Stimulated activated CD8-positive, alpha-beta memory T cell treated with anti-CD3 and anti-CD28 coated beads, Interleukin-4, amount 100 ng/mL, for 1 hour (primary cell): ENCODE measurements at places on chromosomes 5 and 9.

DNA sequence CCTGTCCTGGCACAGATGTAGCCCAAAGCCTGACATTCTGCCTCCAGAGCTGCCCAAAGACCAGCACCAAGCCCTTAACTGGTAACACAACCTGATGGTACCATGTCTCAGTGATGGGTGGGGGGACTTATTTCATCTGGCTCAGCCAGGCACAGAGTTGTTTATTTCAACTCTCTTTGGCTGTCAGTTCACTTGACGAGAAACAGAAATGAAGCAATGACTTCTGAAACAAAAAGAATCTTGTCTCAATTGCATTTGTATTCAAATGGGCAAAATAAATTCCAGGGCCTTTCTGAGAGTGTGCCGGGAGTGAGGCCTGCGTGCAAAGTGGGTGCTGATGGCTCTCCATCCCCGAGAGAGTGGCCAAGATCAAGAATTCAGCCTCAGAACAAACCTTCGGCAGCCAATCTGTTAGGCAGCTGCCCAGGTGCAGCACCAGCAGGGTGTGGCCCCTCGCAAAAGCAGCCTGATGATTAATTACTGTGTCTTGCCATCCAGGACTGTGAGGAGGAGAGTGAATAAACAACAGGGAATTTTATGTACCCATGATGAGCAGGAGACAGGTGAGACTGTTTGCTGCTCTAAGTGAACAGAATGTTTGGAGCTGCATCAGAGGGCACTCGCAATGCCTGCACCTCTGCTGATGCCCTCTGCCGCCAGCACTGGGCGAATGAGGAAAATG is 238.0 kb downstream of the HSPA4 start:
- DNase-seq = no peak

GRCh38 chr5:138942861-138943260 is 67.7 kb upstream of the LRRTM2 start:
- no peak for DNase-seq

DNA sequence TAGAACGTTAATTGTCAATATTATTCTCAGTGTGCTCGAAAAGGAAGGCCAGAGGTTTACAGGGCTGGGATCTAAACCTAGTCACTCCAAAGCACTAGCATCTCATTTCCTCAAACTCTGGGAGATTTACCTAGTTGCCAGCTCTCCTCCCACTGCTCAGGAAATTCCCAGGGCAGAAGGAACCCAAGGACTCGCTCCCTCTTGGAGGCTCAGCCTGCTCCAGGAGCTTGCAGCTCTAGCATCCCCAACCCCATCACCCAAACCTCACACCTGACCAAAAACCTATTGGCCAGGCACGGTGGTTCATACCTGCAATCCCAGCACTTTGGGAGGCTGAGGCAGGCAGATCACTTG is 26.0 kb downstream of the SERINC5 start:
- no peak for DNase-seq

DNA sequence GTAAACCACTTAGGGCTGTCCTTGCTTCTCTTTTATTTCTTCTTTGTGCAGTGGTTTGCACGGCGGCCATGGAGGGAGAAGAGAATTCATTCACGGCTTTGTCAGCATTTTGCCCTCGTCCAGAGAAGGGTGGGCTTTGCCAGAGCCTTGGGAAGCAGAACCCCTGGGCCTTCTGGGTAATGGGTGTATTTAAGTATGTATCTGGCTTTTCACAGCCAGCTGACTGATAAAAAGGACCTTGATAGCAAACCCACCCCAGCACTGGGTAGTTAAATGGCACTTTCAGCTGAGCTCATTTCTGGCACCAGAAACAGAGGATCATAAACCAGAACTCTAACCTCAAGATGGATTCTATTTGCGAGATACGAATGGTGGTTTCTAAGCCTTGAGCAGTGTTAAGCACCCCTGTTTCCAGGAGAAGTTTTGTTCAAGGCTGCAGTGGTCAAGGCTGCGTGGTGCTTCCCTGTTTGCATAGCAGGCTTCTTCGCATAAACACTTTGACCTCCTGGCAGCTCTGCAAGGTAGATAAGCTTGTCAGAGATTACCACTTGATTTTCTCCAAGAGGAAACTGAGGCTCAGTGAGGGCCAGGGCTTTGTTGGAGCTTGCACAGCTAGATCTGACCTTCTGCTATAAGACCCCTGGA is 441.6 kb upstream of the KLF4 start:
- DNase-seq = no peak

DNA sequence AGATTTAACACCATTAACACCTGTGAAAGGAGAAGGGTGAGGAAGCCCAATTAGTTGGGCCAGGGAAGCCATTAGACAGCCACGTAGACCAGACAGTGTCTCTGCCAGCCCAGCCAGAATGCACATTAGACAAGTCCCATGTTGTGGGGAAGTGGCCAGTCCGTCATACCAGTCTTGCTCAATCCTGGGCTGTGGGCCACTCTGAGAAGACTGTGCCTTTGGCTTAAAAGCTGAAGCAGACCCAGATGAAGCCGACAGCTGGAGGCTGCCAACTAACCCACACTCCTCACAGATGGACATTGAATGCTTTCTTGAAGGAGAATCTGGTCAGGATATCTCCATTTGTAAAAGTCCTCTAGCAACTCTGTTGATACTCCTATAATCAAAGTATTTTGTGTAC is 128.5 kb downstream of the CHSY3 start:
- no peak for DNase-seq

- DNase-seq = no peak
These were observed 601.8 kb downstream of the CCDC171 start for GRCh38 chr9:16154521-16155078.

- DNase-seq = no peak
These were observed 113.4 kb upstream of the ASTN2 start for GRCh38 chr9:117528225-117528624.

DNA sequence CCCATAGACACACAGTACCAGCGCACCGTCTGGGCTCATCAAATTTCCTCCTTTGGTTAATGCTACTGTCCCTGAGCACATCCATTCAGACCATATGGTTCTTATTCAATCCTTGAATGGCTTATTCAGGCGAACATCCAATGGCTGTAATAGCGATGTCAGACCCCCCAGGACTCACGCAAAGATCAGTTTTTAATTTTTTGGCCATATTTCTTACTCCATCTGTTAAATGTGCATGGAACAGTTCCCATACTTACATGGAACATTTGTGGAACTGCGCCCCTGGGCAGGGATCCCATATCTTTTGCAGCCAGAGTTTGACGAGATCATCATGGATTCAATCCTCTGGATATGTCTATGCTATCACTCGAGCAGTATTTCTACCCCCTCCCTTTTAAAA is 213.2 kb downstream of the ADAMTS6 start:
- DNase-seq = no peak

DNA sequence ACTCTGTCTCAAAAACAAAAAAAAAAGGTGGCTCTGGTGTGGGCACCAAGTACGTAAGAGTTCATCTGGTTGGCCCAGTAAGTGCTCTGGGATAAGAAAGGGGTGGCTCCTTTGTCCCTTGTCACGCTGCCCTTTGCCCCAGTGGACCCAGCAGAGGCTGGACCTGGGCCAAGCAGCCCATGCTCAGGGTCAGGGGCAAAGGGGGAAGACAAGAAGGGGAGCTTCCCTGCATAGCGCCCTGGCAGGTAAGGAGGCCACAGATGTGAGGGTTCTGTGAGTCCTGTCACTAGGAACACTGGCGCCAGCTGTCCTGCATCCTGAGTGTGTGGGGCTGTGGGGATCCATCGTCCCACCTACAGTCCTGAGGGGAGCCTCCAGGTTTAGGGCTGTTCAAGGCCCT is 65.3 kb downstream of the GADD45G start:
- no peak for DNase-seq

DNA sequence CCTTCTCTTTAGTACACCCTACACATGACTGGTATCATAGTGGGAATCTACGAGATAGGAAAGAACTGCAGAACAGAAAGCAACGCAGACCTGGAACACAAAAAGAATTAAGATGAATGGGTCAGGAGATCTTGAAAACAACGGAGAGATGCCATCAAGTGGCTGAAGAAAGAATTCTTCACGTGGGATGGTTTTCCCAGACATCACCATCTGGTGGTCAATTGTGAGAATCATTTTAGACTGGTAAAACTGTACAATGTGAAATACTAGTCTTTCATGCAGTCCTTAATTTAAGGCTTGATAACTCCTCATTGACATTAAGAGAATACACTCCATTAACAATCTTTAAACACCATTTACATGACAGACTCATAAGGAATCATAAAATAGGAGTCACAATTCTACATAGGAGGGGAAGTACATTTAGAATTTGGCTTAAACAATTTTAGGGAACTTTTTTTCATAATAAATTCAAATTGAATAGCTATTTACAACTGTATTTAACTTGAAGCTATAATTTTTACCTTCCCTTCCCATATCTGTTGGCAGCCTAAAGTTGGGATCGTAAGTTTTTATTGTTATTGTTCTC is 128.4 kb upstream of the TRPM3 start:
- no peak for DNase-seq

DNA sequence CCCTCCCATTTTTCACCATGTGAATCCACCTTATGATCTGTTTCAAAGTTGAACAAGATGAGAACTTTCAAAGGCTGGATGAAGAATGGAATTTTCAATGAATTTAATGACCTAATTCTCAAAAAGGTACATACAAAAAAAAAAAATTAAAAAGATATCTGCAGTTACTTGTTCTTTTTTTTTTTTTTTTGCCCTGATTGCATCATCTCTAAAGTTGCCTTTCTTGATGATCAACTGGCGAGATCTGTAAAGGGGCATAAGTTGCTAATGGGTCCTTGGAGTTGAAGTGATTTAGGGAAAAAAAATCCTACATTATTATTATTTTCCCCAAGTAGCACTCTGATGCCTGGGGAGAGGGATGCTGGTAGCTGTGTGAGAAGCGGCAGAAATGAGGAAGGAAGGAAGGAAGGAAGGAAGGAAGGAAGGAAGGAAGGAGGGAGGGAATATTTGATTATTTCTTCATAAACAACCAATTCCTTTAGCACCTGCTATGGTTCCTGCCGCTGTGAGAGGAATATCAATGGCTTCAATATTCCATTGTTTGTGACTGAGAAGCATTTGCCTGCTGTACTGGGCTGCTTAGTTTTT is 48.8 kb upstream of the CD180 start:
- no peak for DNase-seq

- no peak for DNase-seq
These were observed 5.3 kb upstream of the TRIM41 start for GRCh38 chr5:181217803-181218062.

DNA sequence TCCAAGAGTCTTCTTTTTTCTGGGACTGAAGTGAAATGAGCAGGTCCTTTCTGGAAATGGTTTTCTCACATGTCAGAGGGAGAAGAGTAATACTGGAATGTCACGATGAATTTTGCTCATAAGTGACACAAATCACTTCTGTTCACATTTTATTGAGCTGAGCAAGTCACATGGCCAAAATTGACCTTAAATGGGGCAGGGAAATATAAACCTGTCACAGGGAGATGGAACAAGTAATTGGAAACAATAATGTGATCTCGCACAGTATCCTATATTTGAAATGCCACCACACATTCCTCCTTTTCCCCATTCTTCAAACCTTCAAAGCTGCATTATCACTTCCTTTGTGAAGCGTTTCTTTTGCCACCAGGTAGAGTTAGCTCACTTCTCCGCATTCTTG is 25.2 kb upstream of the LIFR start:
- no peak for DNase-seq

GRCh38 chr5:54991416-54991815 is 6.0 kb upstream of the ESM1 start:
- no peak for DNase-seq

DNA sequence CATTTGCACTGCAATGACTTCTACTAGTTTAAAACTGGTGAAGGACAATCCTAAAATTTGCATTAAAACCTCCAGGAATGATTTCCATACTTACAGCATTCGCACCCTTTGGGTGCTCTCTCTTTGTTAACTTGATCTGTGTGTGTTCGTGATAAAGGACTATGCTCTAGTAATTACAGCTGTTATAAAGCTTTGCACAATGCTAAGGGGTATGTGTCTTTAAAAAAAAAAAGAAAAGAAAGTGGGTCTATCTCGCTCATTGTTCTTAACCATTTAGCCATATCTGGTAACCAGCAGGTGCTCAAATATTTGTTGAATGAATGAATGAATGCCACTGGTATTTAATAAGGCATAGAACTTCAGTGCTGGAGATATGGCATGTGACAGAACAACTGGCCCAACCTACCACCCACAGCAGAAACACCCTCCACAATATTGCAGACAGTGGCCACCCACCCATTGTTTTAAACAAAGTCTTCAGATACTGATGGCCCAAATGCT is 8.7 kb downstream of the TRIM36 start:
- no peak for DNase-seq

- DNase-seq = no peak
These were observed 384.2 kb downstream of the DTWD2 start for GRCh38 chr5:118604106-118604505.

DNA sequence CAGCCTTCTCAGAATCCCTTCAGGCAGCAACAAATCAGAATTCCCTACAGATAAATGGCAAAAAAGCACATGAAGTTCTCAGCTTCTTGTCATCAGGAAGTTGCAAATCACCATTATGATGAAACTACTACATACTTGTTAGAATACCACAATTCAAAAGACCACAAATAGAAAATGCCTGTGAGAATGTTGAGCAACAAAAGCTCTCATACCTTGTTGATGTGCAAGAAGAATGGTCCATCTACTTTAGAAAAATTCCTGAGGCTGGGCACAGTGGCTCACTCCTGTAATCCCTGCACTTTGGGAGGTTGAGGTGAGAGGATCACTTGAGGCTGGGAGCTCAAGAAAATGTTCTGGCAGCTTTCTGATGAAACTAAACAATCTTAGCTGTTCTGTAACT is 278.1 kb downstream of the ICE1 start:
- DNase-seq = no peak

DNA sequence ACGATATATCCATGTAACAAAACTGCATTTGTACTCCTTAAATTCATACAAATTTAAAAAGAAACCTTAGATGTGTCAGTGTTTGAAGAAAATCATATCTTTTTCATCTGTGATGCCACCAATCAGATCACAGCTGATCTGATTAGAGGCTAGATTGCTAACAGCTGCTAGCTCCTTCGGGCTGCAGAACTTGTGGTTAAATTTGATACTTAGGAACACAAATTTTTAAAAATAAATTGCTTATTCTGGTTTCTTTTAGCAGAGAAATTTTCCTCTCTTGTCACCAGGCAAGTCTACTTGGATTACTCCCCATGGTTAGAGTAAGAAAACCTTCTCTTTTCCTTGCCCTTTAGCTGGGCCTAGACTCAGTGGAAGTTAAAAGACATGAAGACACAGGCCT is 94.6 kb upstream of the RANBP6 start:
- no peak for DNase-seq

GRCh38 chr5:138111937-138112336 is 27.3 kb downstream of the NME5 start:
- DNase-seq = no peak
